ENCODE measurements at places on chromosomes 2 and 18.

GRCh38 chr2:215422676-215423075 lies 13.2 kb downstream of the FN1 start:
- no peak for DNase-seq

DNA sequence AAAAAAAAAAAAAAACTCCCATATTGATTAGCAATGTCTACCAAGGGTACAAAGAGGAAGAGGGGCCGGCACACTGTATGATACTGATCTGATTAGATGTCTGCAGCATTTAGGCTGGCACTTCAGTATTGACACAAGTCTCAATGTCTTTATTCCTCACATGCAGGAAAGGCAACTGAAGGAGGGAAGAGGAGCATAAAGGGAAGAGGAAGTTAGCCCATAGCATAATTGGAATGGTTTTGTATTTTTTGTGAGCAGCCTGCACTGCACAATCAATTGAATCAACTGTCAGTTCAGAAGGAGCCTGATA lies 79.0 kb downstream of the DNER start:
- DNase-seq: no peak

DNA sequence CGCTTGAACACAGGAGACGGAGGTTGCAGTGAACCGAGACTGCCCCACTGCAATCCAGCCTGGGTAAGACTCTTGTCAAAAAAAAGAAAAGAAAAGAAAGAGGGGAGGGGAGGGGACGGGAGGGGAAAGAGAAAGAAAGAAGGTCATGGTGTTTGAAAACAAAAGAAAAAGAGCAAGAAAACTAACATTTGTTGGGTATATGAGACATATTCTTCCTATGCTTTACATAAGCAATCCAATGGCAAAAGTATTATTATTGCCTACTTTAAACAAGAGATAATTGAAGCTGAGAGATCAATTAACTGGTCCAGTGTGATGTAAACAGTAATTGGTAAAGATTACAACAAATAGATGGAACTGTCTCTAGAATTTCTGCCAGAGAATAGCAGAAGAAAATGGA lies 157.3 kb downstream of the ZRANB3 start:
- no peak for DNase-seq

GRCh38 chr2:68237404-68237803 lies 14.9 kb downstream of the PPP3R1 start:
- no peak for DNase-seq

DNA sequence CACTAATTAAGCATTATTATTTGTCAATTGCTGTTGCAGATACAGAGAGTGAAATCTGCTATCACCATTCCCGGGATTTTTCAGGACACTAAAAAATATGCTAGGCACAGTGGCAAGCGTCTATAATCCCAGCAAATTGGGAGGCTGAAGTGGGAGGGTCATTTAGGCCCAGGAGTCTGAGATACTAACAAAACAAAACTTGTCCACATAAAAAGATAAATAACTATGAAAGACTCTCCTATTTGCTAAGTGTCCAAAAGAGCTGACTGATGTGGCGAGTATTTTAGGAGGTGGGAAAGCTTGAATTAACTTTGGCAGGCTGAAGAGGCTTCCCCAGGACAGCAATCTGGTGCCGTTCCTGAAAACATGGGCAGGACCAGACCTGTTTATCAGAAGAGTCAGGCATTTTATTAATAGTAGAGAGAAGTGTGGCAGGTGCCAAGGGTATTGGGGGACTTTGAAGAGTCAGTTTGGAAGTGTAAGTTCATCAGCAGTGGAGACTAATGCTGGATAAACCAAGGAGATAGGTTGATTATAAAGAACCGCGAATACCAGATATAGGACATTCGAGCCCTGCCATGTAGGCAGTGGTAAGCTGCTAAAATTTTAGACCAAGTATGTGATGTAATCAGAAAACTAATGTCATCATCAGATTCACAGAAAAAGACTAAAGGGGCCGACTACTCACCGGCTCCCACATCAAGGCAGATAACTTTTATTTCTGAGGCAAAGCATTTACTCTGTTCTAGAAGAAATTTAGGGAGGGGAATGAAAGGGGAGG lies 201.8 kb downstream of the EPHA4 start:
- no peak for DNase-seq

- DNase-seq: no peak
These were observed 48.6 kb downstream of the SOX11 start for GRCh38 chr2:5740817-5741216.

GRCh38 chr2:84962917-84963316 lies 8.0 kb upstream of the KCMF1 start:
- no peak for DNase-seq

DNA sequence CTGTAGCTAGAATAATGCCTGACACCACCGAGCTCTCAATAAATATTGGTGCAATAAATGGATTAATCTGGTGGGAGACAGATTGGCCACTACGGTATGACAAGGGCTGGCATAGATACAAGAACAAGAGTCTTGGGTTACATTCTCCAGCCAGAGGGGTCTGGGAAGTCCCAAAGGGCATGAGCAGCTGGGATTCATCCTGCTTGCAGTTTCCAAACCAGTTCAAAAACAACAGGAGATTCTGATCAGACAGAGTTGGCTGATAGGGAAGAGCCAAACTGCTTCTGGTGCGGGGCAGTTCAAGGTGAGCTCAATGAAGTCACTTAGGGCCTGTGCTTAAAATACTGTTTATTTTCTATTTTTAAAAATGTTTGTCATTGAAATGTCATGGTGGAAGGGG lies 266.9 kb downstream of the TNS1 start:
- no peak for DNase-seq

GRCh38 chr2:229089776-229090175 lies 181.3 kb downstream of the PID1 start:
- no peak for DNase-seq

- DNase-seq: no peak
These were observed 170.5 kb downstream of the FTCDNL1 start for GRCh38 chr2:199680482-199680881.

- DNase-seq: no peak
These were observed 69.2 kb downstream of the EDAR start for GRCh38 chr2:108919571-108920373.

- DNase-seq: no peak
These were observed 15.8 kb downstream of the ATF2 start for GRCh38 chr2:175152242-175152641.

DNA sequence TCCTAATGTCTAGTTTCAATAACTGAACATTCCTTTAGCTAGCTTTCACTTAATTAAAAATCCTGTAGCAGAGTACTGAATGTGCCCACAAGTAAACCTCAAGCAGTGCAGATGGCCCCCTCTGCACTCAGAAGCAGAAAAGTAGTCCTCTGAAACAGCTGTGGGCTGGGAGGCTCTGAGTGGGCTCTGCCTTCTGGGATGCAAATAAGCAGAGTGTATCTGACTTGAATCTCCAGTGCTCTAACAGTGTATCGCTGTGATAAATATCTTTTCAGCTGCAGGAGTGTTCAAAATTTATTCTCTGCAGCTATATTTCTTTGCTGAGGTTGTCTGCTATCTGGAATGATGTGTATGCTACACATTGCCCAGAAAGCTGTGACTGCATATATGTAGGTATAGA lies 44.8 kb upstream of the SYT4 start:
- no peak for DNase-seq

DNA sequence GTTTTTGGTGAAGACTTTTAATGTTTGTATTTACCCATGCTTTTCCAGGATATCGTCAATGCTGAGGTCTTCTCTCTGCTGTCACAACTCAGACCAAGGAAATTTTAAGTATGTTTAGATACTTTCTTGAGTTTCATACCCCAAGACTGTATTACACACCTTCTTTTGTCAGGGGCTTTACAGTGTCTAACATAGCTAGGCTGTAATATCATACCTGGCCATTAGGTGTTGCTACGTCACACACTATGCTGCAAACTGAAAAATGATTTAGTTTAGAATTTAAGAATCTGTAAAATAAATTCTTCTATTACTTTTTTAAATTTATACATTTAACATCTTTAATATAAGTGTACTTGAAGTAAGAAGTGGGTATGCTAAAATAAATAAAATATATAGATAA lies 358.4 kb upstream of the NRP2 start:
- DNase-seq: no peak

DNA sequence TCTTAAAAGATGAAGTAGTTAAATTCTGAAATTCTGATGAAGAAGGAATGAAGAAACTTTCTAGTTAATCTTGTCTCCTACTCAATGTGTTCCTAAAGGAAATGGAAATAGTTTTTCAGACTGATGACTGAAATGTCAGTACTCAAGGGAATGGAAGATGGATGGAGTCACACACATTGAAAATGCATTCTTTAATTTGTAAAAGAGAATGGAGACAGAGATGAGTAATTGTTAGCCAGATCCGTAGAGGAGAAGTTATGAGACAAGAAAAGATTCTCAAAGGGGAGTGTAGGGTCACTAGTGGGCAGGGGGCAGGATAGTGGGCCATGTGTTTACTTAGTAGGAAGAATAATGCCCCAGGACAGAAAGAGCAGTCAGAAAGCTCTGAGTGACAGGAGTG lies 13.3 kb downstream of the ZSWIM2 start:
- DNase-seq: no peak

- DNase-seq: no peak
These were observed 81.0 kb upstream of the ASB18 start for GRCh38 chr2:236345081-236345714.

- DNase-seq: no peak
These were observed 34.9 kb downstream of the FEZ2 start for GRCh38 chr2:36562973-36563532.

- DNase-seq: no peak
These were observed 230.3 kb upstream of the RBBP8 start for GRCh38 chr18:22702806-22703205.

GRCh38 chr2:51000849-51001617 lies 30.9 kb downstream of the NRXN1 start:
- DNase-seq: no peak

DNA sequence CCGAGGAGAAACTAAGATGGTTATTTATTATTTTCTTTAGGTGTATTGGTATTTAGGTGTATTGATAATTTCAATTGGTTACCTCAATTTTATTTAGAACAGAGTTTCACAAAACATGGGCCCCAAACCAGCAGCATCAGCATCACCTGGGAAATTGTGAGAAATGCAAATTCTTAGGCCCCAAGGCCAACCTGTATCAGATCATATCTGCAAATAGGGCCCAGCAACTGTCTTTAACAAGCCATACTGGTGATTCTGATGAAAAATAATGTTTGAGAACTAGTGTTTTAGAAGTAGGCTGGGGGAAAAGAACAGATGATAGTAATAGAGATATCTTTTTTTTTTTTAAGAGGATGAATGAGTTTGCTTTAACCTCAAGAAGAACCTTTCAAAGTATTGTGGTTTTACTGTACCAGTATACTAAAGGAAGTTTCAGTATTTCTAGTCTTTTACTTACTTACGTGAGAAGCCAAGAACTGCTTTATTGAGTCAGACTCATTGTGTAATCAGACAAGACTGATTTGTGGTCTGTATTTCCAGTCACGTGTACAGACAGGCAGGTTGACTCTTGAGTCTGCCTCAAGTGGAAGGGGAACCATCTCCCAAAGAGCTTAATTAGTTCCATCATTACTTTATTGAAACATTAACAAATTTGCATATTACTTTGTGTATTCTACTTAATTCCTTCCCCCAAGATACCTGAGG lies 60.4 kb upstream of the GAREM1 start:
- no peak for DNase-seq

- DNase-seq: no peak
These were observed 46.2 kb downstream of the FAM98A start for GRCh38 chr2:33552758-33553461.

DNA sequence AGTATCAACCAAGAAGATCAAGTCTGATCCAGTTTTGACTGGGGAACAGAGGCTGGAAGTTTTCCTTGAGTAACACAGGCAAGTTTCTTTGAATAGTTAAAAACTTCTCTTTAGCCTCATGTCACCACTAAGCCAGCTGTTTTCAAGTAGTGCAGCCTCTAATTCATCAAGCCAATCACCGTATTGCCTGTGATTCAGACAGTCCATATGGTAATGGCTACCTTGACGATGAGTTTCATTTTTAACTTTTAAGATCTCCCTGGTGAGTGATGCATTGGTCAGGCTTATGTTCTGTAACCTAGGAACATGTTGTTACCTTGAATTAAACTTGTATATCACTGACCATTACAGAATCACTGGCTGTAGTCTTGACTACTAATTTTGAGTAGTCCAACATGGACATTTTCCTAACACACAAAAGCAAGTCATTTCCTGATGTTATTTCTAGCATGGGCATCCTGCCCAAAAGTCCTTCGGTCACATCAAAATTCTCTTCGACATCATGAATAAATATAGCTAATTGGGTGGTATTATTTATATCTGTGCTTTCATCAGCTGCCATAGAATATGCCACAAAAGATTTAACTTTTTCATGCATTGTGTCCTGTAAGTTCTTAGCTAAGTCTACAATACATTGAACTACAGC lies 238.8 kb upstream of the GCFC2 start:
- no peak for DNase-seq

GRCh38 chr18:69737851-69738250 lies 209.8 kb downstream of the CD226 start:
- no peak for DNase-seq

DNA sequence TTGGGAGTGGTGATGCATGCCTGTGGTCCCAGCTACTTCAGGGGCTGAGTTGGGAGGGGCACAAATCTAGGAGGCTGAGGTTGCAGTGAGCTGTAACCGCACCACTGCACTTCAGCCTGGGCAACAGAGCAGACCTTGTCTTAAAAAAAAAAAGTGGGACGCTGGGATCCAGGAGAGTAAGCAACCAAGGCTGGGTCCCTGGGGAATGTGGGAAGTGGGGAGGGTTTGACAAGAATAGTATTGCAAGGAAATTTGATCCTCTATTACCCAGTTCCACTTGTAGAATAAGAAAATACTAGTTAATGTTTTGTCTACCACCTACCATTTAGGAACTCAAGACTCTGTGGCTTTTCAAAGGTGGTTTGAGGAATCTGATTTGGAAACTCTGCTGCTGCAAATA lies 21.1 kb upstream of the DYTN start:
- no peak for DNase-seq

DNA sequence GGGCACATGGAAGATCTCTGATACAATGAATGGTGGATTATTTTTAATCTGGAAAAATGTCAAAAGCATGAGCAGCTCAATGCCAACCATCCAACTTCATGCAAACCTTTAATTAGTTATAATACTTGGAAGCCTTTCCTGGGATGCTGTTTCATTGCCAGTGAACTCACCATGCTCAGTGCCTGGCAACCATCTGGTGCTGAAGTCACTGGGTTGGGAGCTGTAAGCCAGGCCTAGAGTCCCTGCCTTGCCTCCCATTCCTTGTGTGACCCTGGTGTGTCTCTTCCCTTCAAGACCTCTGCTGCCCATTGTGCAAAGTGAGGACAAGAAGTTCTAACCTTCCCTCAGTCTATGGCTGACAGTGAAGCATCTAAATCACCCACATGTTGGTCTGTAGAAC lies 458.7 kb downstream of the RNF144A start:
- no peak for DNase-seq

GRCh38 chr2:159119652-159120257 lies 151.3 kb downstream of the TANC1 start:
- DNase-seq: no peak

DNA sequence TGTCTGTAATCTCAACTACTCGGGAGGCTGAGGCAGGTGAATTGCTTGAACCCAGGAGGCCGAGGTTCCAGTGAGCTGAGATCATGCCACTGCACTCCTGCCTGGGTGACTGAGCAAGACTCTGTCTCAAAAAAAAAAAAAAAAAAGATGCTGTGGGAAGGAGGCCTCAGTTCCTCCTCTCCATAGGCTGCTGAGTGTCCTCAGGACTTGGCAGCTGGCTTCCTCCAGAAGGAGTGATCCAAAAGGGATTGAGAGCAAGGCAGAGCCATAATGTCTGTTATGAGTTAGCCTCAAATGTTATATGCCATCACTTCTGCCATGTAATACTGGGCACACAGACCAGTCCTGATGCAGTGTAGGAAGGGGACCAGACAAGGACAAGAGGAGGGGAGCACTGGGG lies 6.6 kb upstream of the NPC1 start:
- no peak for DNase-seq

All from stimulated activated CD4-positive, alpha-beta T cell treated with anti-CD3 and anti-CD28 coated beads, Interleukin-12 subunit alpha, Interleukin-12 subunit beta, amount 100 ng/mL, for 48 hours (primary cell).